ENCODE measurements at places on chromosomes 12 and 14.

DNA sequence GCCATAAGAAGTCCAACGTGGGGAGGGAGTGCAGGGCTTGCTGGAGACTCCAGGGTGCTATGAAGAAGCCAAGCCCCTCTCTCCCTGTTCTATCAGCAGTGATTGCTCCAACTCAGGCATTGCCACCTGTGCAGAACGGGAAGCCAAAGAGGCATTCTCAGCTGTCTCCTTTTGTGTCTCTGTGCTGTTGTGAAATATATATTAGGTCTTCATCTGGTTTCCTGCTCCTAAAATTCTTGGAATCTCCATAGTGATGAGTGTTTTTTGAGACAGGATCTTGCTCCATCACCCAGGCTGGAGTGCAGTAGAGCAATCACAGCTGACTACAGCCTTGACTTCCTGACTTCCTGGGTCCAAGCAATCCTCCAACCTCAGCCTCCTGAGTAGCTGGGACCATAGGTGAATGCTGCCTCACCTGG is 51.2 kb upstream of the AEBP2 start:
- no peak for DNase-seq

DNA sequence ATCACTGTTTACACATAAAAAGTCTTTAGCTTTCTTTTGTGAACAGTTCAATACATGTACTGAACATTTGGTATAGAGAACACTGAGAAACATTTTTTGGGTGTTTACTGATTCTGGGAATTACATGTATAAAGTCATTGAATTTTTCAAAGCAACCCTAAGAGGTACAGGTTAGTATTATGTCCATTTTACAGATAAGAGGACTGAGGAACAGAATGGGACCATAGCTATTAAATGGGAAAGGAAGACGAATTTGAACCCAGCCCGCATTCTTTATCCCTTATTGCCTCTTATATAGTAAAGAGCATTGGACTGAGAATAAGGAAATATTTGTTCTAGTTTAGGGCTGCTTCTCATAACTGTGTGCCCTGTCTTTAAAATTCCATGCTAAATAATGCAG is 889 bp upstream of the KANSL2 start:
- no peak for DNase-seq

DNA sequence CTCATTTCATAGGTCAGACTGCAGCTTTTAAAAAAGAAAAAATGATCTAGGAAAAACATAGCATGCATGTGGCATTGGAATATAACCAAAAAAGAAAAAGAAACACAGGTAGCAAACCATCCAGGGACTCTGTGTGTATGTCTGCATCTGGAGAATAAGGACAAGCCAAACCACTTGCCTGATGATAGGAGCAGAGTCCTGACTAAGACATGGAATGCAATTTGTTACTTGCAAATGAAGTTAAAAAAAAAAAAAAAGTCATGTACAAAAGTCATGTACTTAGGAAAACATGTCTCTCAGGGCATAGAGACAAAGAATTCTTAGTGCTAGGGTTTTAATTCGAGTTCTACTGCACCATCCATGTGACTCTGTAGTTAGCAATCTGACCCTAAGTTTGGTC is 15.9 kb downstream of the TSPAN11 start:
- DNase-seq = no peak

DNA sequence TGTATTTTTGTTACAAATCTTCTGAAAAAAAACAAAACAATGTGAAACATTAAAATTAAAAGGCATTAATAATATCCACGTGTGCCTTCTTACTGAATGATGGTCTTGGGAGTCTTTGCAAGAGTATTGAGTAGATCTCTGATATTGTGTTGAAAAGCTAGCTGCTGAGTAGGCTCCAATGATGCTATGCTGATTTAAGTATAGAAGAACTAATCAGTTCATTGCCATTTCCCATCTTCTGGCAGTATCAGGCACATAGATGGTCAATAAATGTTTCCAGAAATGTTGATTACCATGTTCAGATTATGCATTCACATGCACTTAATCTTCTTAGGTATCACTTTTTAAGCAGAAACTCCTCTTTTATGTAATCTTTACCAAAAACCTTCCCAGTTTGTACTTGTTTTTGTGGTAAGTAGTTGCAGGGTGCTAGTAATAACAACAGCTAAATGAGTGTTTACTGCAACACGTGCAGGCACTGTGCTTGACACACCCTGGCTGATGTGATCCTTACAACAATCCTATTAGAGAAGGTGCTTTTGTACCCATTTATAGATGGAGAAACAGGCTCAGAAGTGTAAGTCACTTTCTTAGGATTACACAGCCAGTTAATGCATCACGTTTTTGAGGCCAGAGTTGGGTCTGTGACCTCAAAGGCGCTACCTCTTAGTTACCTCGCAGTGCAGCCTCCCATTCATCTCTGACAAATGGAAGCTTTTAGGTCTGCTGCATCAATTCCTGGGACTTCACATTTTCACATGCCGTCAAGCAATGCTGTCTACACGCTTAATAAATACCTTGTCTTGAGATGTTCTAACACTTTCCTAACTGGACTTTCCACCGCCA is 46.9 kb downstream of the EID3 start:
- no peak for DNase-seq

- DNase-seq = no peak
Observed at GRCh38 chr12:2857021-2857431, at the start of gene TEX52. TSS of gene TEX52 (minus strand) at chr12:2857039. CDS start at chr12:2857026, 13 bp downstream.

- DNase-seq = no peak
Observed at GRCh38 chr12:102691773-102692555, 211.6 kb upstream of the IGF1 start.

DNA sequence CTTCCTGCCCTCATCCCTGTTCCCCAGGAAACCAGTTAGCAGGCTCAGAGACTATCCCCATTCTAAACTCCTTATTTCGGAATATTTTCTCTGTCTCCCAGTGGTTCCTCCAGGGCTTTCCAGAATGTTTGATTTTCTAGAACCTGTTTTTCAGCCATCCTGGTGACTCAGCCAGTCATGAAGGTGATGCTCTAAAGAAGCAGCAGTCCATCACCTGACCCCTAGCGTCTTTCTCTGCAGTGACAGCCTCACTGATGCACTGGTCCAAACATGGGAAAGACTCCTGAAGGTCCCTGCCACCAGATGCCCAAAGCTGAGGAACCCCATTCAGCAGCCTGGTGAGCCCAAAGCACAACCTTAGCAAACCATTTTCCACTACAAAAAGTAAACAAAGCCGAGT is 212.6 kb downstream of the PHETA1 start:
- DNase-seq = no peak

GRCh38 chr14:76446921-76447320 is 71.0 kb downstream of the ESRRB start:
- DNase-seq = no peak

DNA sequence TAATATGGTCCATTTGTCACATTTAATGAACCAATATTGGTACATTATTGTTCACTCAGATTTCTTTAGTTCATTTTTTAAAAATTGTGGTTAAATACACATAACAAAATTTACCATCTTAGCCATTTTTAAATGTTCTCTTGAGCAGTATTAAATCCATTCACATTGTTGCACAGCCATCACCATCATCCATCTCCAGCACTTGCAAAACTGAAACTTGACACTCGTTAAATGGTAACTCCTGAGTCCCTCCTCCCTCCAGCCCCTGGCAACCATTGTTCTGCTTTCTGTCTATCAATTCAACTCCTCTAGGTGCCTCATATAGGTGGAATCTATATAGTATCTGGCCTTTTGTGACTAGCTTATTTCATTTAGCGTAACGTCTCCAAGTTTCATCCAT is 86.4 kb downstream of the ACACB start:
- DNase-seq = no peak

- no peak for DNase-seq
Observed at GRCh38 chr12:46027172-46027571, 36.8 kb upstream of the SCAF11 start.

DNA sequence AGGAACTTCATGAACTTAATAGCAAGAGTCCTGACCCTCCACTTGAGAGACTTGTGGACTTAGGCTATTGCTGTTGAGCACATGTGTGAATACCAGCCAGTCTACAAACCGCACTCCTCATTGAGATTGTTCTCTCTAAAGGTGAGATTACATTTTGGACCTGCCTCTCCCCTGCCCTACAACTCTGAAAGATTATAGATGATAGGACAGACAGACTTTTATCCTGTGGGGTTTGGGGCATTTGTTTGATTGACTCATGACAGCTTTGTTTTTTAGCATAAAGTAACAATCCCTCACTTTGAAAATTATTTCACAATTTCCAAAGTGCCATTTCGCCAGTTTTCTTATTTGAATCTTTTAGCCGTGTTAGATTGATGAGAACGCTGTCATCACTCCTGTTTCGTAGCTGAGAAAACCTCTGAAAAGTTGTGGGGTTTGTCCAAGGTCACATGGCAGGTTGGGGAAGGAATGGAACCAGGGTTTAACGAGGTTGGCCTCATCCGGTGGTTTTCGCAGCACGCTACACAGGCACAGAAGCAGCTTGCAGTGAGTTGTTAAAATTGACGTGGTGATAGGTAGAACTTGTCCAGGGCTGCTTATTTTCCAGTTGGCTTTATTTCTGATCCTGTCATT is 836 bp downstream of the EVL start:
- peak; percentile 89 for DNase-seq

GRCh38 chr14:83162361-83162929 is 1628.8 kb upstream of the SEL1L start:
- DNase-seq = no peak

DNA sequence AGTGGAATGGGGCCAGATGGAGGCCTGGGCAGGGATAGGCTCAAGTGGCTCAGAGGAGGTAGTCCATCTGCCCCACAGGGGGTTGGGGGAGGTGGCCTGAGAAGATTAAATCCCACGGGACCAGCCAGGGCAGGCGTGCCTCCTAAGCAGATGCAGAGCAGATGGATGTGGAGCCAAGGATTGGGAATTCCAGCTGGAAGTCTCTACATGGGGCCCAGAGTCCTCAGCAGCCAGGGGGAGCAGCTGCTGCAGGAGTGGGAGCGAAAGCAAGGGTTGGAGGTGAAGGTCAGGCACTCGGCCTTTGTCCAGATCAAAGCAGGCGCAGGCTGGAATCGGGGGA is 42.4 kb upstream of the VRK1 start:
- DNase-seq = no peak

GRCh38 chr12:131636940-131637750 is 73.7 kb upstream of the SFSWAP start:
- DNase-seq = no peak

GRCh38 chr12:570921-571794 is 92.1 kb downstream of the NINJ2 start:
- DNase-seq = no peak

DNA sequence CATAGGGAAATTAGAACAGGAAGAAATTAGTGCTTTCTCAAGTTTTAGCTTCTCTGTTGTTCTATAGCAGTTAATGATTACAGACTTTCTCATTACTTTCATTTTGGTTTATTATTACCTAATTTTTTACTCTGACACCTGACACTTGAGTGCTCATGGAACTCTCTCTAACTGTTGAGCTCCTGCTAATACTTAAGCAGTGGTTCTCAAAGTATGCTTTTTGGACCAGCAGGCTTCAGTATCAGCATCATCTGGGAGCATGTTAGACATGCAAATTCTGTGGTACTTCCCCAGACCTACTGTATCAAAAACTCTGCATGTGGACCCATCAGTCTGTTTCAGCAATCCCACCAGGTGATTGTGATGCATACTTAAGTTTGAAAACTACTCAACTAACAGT is 235.3 kb downstream of the CCDC91 start:
- DNase-seq = no peak

DNA sequence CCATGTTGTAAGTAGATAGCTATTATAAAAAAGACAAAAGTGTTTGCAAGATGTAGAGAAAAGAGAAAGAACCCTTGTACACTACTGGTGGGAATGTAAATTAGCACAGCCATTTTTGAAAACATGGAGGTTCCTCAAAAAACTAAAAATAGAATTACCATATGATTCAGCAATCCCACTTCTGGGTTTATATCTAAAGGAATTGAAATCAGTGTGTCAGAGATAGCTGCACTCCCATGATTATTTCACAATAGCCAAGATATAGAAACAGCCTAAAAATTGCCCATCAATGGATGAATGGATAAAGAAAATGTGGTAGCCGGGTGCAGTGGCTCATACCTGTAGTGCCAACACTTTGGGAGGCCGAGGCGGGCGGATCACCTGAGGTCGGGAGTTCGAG is 9.2 kb downstream of the PSMC6 start:
- no peak for DNase-seq

GRCh38 chr12:126509572-126509971 is 1444.3 kb downstream of the AACS start:
- DNase-seq = no peak

DNA sequence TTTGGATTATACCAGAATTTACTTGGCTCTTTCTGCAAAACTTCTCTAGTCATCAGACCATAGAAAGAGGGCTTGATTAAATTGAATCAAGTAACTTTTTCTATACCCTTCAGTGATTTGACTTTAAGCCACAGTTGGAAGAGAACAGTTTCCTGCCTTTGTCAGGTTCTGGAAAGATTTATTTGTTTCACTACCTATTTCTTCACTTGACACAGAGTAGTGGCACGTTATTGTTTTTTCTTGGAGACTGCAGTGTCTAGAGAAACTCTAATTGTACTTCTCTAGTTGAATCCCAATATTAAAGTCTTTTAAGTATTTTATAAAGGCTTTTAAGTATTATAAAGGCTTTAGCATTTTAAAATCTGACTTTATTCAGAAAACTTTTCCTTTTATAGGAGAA is 138.1 kb downstream of the TMEM117 start:
- no peak for DNase-seq

- DNase-seq = no peak
Observed at GRCh38 chr14:42961509-42961908, 1354.8 kb downstream of the LRFN5 start.
